ENCODE measurements at places on chromosomes 1 and 21. TPM values are rescaled to one million over a fixed set of nuclear protein-coding genes. Genes with fewer than 3 reads are reported as not detected.

The TRIM58 gene
- total RNA-seq = 4.7 TPM

The OR2T11 gene
- not detected for total RNA-seq

DNA sequence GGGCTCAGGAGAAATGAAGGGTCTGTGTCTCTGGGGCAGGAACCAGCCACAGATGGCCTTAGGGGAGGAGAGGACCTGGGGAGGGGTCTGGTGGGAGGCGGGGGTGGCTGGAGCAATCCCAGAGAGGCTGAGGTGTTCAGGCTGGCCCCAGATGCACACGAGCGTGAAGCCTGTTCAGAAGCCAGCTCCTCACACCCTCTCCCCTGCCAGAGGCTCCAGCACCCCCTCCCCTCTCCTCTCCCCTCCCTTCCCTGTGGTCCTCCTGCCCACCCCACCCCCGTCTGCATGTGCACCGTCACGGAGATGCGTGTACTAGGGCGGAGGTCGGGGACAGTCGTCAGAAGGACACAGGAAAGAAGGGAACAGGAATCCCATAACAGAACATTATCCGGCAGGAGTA, 115.0 kb upstream of the COL6A1 start:
- no peak for DNase-seq

DNA sequence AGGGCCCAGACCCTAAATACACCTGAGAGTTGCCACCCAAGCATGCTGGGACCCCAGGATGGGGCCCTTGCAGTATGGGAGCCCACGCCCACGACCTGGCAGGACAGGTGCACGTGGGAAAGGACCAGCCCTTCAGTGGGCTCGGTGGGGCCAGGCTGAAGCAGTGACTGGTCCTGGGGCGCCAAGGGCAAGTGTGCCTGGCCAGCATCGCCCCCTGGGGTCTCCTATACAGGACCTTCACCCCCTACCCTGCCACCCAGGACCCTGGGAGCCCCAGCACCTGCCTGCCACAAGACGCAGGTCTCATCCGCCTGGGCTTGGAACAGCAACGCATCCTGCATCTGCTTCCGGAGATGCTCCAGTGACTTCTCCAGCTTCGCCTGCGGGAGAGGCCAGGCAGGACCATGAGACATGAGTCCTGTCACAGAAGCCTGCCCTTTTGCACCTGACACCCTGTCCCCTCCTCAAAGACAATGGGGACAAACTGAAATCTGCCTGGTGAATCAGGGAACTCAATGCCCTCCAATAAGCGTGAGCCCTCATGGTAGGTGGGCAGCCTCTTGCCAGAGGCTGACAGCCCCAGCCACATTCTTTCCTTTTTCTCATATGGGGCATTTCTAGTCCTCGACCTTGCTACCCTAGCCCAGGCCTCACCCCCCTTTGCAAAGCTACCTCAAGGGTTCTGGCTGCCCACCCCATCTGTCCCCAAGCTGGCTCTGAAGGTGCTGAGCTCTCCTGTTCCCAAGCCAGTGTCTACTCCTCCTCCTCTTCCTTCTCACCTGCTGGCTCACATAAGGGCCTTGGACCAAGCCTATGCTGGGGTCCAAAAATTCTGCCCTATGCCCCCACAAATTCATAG, 4.6 kb downstream of the TRIM11 start:
- DNase-seq = no peak

Measured in vagina (tissue), 2 donors.